Left colon (tissue), 2 donors: ENCODE measurements at places on chromosomes 4 and X. TPM values are rescaled to one million over a fixed set of nuclear protein-coding genes. Genes with fewer than 3 reads are reported as not detected.

Gene ARAP2
- total RNA-seq = 19.5 TPM

Gene TMSB4X
- 5,007 TPM for total RNA-seq

Gene GYPB
- not detected for total RNA-seq

Gene VCX3A
- total RNA-seq = not detected

Gene TREX2
- total RNA-seq = 0.42 TPM

Gene BGN
- total RNA-seq = 7.8 TPM

Gene GABRE
- total RNA-seq = 17.7 TPM

Gene MTCP1
- total RNA-seq = 11.9 TPM

Gene CTSO
- total RNA-seq = 16.7 TPM

Gene PASD1
- not detected for total RNA-seq

Gene SYTL5
- 10.0 TPM for total RNA-seq

Gene PLAC1
- total RNA-seq = not detected

Gene SCML2
- 1.3 TPM for total RNA-seq

Gene ABLIM2
- total RNA-seq = 18.7 TPM

Gene ADAMTS3
- 0.12 TPM for total RNA-seq

Gene SLC10A6
- 0.43 TPM for total RNA-seq

Gene RPS6KA6
- total RNA-seq = 16.5 TPM

Gene SCRG1
- not detected for total RNA-seq

Gene SLC7A11
- total RNA-seq = 4.1 TPM

Gene NLGN4X
- total RNA-seq = 1.7 TPM

Gene CLGN
- 0.37 TPM for total RNA-seq

Gene CYSLTR1
- total RNA-seq = 2.4 TPM

Gene PDZD4
- total RNA-seq = 3.8 TPM

Gene DUX4
- not detected for total RNA-seq

Gene STPG2
- 0.25 TPM for total RNA-seq

Gene PTTG2
- 0.67 TPM for total RNA-seq

Gene GABRG1
- not detected for total RNA-seq

Gene EDA2R
- 1.1 TPM for total RNA-seq

Gene GIMD1
- not detected for total RNA-seq

Gene ALAS2
- not detected for total RNA-seq

Gene RAB41
- not detected for total RNA-seq

Gene VCX
- not detected for total RNA-seq

Gene USP26
- not detected for total RNA-seq

Gene AWAT2
- total RNA-seq = not detected

Gene AVPR2
- 0.52 TPM for total RNA-seq

Gene SSX1
- total RNA-seq = not detected
